Stimulated activated CD8-positive, alpha-beta memory T cell treated with anti-CD3 and anti-CD28 coated beads, Interleukin-7, amount 100 ng/mL, for 4 hours (primary cell): ENCODE measurements at places on chromosomes 1 and 21.

GRCh38 chr21:46561445-46562090 lies 43.3 kb downstream of the S100B start:
- DNase-seq = no peak

DNA sequence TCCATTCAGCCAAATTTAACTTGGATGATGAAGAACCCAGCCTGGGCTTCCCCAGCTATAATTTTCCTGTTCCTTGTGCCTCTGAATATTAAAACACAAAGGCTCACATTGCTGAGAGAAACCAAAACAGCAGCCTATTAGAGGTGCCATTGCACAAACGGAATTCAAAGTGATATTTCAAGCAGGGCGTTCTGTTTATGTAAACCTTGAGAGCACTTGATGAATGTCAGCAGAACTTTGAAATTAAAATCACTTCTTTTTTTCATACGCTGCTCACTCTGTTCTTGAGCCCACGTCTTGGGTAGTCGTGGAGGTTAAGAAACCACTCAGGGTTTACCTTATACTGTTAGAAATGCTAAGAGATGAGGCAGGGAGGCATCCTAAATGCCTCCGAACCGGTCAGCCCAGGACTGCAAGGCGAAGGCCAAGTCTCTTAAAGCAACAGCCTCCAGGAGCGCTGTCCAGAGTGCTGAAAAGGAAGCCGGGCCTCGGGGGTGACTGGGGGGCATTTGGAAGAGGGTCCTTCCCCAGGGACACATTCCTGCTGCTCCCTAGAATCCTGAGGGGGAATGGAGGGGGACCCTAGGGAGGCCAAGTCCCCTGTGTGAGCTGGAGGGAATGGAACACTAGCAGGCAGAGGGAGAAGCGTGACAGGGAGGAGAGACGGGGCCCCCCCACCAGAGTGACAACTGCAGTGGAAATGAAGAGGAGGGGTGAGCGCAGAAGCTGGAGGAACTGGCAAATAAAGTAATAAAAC lies 154.8 kb upstream of the VAMP3 start:
- DNase-seq = no peak

GRCh38 chr1:1344655-1345361 lies 4.4 kb downstream of the DVL1 start:
- DNase-seq = peak; percentile 57

DNA sequence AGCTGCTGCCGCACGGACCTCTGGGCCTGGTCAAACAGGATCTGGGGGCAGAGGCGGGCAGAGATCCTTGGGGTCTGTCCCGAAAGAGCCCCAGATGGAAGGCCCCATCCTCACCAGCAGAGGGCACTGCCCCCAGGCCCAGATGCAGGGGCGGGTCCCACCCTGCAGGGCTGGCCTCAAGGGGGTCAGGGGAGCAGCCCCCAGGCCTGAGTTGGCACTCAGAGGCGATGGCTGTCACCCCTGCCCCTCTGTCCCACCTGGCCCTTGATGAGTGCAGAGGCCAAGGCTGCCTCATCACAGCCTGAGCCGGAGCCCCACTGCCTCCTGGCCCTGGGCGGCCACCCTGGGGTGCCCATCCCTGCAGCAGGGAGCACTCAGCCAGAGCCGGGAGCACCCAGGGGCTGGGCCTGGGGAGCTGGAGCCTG lies 5.7 kb downstream of the ACAP3 start:
- DNase-seq = no peak

DNA sequence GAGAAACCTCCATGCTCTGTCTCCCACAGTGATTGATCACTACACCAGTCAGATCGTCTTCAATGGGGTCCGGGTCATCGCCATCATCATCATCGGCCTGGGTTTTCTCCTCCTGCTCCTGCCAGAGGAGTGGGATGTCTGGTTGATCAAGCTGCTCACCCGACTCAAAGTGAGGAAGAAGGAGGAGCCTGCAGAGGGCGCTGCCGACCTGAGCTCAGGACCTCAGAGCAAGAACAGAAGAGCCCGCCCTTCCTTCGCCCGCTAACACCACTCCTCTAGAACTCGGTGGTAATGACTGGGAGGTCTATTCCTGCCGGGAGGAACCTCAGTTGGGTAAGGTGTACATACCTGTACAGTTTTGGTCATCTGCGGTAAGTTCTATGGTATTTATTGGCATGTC lies 50.3 kb upstream of the COA6 start:
- peak; percentile 13 for DNase-seq

DNA sequence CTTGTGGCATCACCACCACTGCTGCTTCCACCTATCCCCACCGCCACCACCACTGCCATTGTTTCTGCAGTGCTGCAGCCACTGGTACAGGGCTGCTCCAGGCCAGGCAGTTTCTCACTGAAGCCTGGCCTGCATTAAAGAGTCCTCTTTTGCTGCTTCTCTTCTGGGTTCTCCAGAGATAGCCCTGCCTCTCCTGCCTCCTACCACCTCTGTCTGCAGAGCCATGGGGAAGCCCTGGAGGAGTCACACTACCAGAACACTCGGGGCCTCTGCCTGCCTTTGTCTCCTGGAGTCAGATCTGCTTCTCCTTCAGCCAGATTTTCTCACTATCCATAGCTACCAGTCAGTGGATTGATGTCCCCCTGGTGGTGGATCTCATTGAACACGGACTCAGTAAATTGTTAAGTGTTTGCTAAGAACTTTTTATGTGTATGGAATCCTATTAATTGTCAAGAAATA lies 37.7 kb upstream of the DDAH1 start:
- no peak for DNase-seq

- no peak for DNase-seq
These were observed 17.1 kb downstream of the KIF21B start for GRCh38 chr1:201006450-201006849.

DNA sequence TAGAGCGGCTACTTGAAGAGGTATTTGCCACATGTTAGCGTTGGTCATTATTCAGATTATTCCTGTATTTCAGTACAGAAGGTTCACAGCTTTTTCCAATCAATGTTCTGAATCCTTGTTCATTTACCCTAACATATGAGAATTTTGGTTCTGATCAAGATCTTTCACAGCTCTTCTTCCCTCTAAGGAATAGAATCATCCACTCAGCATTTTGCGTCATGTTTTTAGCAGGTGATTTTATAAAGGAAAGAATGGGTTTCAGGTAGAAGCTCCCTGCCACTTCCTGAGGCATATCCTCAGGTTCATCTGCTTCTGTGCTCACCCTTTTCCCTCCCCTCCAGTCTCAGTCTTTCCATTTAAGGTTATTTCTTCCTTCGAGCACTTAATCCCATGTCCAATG lies 66.4 kb downstream of the NPHS2 start:
- DNase-seq = no peak

GRCh38 chr1:91948501-91949355 lies 473 bp upstream of the BRDT start:
- peak; percentile 8 for DNase-seq

GRCh38 chr21:42626171-42626570 lies 27.2 kb upstream of the PDE9A start:
- no peak for DNase-seq

DNA sequence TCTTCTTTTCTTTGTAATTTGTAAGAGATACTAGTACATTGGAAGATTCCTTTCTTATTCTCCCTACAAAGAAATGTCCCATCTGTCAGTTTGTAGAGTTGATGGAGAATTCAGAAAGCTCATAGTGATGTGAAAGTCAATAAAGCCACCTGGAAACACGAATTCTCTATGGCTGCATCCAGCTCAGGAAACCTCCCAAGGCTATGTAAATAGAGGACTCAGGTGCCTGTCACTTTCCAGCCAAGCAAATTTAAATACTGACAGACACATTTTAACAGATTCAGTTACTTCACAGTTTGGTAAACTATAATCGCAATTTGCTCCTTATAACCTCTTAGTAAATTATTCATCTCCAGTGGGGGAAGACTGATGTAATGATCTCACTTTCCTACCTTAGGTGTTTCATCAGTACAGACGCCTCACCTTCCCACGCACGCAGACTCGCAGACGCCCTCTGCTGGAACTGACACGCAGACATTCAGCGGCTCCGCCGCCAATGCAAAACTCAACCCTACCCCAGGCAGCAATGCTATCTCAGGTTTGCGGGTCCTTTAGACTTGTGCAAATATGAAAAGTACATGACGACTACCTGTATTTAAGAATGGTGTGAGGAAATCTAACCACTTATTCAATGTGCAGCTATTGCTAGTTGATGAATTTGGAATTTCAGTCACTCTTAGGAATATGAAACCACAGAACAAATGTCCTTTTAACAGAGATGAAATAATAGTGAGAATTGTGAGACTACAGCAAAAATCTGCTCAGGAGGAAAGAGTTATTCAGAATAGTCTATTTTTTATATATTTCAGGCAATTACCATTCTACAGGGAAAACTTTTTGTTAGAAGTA lies 60.6 kb downstream of the PTPRC start:
- peak; percentile 62 for DNase-seq

DNA sequence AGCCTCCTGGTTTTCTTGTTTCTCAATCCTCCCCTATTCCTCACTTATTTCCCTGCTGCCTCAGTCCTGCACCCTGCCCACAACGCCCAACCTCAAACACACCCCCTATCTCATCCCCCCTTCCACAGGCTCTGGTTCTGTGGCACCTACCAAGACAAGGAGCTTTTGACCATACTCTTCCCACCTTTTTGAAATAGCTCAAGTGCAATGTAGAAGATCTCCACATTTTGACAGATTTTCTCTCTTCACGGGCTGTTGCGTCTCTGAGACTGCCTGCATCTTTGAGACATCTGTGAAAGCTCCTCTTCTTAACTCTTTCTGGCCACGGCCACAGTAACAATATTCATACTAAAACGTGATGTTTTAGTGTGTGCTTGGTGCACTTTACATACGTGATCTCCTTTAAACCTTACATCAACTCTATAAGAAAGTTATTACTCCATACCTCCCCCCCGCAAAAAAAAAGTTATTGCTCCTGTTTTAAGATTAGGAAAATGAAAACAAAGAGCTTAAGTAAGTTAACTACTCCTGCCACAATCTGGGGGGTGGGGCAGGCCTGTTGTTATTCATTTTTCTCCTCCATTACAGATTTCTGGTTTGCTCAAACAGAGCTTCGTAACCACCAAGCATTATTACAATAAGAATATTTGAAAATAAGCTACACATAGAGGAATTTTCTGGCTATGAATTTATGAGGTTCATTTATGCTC lies 1.8 kb upstream of the SERBP1 start:
- DNase-seq = no peak

GRCh38 chr1:232213928-232214327 lies 416.0 kb downstream of the SIPA1L2 start:
- no peak for DNase-seq

DNA sequence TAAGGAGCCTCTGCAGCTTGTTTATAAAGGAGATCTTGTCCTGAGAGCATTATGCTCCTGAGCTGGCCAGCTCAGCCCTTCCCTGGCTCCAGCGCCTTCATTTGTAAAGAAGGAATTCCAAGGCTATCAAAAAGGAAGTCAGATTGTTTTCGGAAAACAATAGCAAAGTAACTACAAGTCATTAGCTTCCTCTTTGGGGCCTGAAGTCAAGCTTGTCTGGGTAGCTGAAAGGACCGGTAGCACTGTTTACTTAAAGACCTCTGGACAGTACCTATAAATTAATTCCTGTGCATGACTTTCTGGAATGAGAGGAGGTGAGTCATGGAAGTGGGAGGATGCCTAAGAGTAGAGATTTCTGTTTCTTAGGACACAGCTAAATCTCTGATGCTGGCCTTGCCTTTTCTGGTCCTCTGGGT lies 20.7 kb upstream of the GJA5 start:
- no peak for DNase-seq

DNA sequence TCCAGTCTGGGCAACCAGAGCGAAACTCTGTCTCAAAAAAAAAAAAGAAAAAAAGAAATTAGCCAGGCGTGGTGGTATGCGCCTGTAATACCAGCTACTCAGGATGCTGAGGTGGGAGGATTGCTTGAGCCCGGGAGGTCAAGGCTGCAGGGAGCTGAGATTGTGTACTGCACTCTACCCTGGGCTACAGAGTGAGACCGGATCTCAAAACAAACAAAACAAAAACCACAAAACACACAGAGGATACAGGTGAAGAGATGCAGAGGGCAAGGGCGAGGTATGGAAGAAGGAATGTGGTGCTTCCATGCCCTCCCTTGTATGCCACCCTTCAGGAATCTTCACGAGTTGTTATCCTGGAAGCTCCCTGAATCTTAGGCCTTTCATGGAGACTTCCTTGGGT lies 68.5 kb downstream of the NDUFS5 start:
- no peak for DNase-seq

DNA sequence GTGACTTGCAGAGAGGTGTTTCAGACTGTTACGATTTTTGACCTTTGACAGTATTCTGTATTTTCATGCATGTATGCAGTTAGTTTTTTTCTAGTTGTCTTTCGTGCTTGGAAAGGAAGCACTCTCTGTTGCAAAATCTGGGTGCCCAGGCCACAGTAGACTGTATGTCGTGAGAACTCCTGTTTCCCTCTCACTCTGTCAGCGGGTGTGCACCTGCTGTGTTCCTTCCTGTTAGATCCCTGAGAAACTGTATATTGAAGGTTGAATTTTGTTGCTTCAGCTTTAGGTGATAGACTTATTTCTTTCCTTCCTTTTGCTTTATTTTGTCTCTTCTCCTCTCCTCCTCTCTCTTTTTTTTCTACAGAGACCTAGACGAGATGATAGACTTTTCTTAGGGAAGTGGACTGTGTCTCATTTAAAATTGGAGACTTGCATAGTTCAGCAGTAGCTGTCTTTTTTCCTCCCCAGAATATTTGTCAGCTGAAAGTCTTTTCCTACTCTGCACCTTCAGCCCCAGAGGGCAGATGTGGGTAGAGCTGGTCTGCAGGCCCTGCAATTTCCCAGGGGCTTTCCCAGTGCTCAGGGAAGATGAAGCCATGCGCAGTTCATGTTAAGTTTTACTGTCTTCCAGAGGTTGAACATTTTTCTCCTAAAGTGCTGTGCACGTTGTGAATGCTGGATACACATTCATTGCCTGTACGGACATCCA lies 1.4 kb downstream of the TRAPPC10 start:
- peak; percentile 17 for DNase-seq

GRCh38 chr1:236762410-236762809 lies 32.7 kb upstream of the MTR start:
- DNase-seq = no peak

- no peak for DNase-seq
These were observed 41.8 kb downstream of the URB1 start for GRCh38 chr21:32350981-32351380.

- DNase-seq = no peak
These were observed 95.8 kb downstream of the AJAP1 start for GRCh38 chr1:4750177-4750576.

DNA sequence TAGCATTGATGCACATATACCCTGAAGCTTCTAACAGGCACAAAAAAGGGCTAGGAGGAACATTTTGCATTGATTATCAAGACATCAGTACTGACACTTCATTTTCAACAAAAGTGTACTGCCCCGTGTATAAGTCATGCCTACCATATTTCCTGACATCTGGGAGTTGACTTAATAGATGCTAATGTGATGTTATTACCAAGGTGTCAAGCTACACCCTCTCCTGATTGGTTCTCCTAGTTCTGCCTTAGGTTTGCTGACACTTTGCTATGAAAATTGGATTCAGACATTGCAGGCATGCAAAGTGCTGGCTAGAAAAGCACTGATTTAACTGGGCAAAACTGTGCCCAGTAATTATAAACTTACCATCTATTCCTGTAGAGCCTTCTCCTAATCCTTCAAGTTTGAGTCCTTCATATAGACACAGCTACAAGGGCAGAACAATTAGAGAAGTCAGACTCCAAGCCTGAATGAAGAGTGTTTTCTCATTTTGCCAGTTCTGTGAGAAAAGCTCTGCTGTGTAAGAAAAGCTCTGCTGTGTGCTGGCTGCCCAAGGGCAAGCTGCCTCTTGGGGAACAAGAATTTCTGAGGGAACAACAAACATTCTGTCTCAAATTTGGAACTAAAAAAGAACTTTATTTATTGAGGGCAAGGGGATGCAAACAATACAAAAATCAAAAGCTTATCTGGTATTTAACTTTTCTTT lies 11.2 kb downstream of the S100A10 start:
- DNase-seq = no peak

- no peak for DNase-seq
These were observed 33.3 kb downstream of the EIF2D start for GRCh38 chr1:206578978-206579374.
